ENCODE measurements at places on chromosomes 2 and 18. TPM values are rescaled to one million over a fixed set of nuclear protein-coding genes. Genes with fewer than 3 reads are reported as not detected.

- peak; percentile 66 for DNase-seq
These were observed 96.9 kb upstream of the ZNF397 start for GRCh38 chr18:35143622-35144596.

- peak; percentile 81 for DNase-seq
These were observed 103.3 kb downstream of the CTAGE1 start for GRCh38 chr18:22314420-22314819.

DNA sequence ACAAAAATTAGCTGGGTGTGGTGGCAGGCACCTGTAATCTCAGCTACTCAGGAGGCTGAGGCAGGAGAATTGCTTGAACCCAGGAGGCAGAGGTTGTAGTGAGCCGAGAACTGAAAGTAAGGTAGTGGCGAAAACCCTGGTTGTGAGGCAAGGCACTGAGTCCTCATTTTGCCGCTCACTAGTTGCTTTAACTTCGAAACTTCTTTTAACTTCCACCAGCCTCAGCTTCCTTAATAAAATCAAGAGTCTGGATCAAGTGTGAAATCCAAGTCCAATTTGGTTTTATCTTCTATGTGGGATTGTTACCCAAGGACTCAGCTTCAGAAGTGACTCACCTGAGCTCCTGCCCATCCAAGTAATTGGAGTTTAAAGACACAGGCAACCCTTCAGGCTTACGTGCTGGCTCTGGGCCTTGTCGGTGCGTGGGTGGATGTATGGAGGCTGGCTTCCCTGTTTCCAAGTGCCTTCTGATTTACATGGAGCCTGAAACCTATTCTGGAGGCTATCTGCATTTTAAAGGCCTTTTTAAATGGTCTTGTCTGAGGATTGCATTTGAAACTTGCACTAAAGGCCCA lies 374.2 kb upstream of the ID2 start:
- no peak for DNase-seq

- DNase-seq: peak; percentile 18
These were observed 57.4 kb downstream of the KIDINS220 start for GRCh38 chr2:8779795-8780671.

DNA sequence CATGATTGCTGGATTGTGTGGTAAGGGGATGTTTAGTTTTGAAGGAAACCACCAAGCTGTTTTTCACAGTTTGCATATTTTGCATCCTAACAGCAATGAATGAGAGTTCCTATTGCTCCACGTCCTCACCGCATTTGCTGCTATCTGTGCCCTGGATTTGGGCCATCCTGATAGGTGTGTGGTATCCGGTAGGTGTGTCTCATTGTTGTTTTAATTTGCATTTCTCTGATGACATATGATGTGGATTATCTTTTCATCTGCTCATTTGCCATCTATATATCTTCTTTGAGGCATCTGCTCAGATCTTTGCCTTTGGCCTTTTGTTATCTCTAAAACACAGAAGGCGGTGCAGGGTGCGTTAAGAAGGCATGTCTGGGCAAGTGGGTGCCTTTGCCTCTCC lies 73.3 kb downstream of the LONRF2 start:
- no peak for DNase-seq

Gene SPRED2
- total RNA-seq: 9.5 TPM

Gene DTNA
- 6.8 TPM for total RNA-seq

Gene ATOH8
- total RNA-seq: 9.1 TPM
